Hematopoietic multipotent progenitor cell (in vitro differentiated cells): ENCODE measurements at places on chromosomes 12 and 14. TPM values are rescaled to one million over a fixed set of nuclear protein-coding genes. Genes with fewer than 3 reads are reported as not detected.

MANSC4 gene
- under 0.01 TPM for total RNA-seq

DLST gene
- total RNA-seq: 50.9 TPM

SAMD4A gene
- total RNA-seq: 2.7 TPM

DNA sequence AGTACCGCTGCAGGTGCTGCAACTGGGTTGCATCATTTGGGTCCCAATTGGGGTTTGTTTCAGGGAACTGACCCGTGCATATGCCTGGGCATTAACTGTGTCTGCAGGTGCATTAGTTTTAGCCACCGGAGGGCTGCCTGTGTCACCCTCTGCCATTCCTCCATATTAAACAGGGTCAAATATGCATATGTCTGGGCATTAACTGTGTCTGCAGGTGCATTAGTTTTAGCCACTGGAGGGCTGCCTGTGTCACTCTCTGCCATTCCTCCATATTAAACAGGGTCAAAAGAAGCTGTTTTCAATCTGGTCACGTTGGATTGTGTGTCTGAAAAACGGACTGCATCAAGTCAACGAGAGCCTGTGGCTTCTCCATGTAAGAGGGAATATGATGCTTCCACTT lies 1317.0 kb downstream of the TMEM121 start:
- peak; percentile 33 for DNase-seq

DNA sequence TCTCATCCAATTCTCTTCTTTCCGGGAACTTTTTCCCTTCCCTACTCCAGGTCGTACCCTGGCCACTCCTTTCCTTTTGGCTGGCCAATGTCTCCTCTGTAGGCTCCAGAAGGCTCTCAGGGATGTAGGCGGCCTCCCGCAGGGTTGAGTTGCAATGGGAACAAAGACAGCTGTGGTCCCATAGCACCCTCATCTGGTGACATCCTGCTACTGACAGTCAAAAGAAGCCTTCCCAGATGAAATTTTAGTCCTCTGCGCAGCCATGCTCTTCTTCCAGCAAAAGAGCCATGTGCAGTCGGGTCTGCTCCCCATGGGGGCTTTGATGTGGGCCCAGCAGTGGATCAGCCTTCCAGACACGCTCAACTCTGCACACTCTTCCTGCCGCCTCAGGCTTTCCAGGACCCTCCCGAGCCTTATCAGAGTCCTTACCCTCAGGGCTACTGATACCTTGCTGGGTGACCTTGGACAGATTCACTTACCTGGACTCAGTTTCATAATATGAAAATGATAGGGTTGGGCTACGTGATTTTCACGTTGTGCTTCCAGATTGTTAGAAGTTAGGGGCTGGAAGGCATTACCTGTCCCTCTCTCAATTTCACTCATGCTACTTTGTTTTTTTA lies 5.5 kb upstream of the CELA1 start:
- DNase-seq: no peak

GRCh38 chr14:54177641-54178621 lies 218.9 kb upstream of the CDKN3 start:
- DNase-seq: no peak

DNA sequence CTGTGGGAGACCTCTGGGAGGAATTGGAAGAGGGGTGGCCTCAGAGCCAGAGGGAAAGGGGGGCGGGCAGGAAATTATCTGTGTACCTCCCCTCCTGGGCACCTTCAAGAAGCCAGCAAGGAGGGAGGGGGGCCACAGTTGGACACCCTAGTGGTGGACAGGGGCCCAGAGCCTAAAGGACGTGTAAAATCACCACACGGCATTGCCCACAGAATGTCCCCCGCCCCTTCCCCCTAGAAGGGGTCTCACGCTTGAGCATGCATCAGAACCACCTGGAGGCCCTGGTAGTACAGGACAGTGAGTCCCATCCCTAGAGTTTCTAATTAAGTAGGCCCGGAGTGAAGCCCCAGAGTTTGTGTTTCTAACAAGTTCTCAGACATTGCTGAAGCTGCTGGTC lies 8.2 kb downstream of the ENDOU start:
- DNase-seq: no peak
